Cardiac atrium fibroblast (primary cell): ENCODE measurements at places on chromosomes 16 and 17. TPM values are rescaled to one million over a fixed set of nuclear protein-coding genes. Genes with fewer than 3 reads are reported as not detected.

The CMTM1 gene
- 2.9 TPM in 1 of 2 replicates, not detected in the other for total RNA-seq

The SNX11 gene
- 8.3 and 11.8 TPM in 2 replicates for total RNA-seq

The CAMTA2 gene
- 17.5 and 21.7 TPM in 2 replicates for total RNA-seq

The SCN4A gene
- under 0.01 TPM in 1 of 2 replicates, not detected in the other for total RNA-seq

The PRSS36 gene
- not detected in 2 replicates for total RNA-seq

The TBC1D3D gene
- 0.18 and 0.97 TPM in 2 replicates for total RNA-seq

The EPX gene
- not detected in 2 replicates for total RNA-seq

The PRRT2 gene
- 0.16 TPM in 1 of 2 replicates, not detected in the other for total RNA-seq

The MYH8 gene
- total RNA-seq, result not detected in 2 replicates

The GRIN2C gene
- not detected in 2 replicates for total RNA-seq

The CD300H gene
- not detected in 2 replicates for total RNA-seq

The KRTAP2-3 gene
- not detected in 2 replicates for total RNA-seq

The TBC1D3H gene
- not detected in 2 replicates for total RNA-seq

The PRSS53 gene
- total RNA-seq, result 2.6 and 6.1 TPM in 2 replicates

The PRKCB gene
- not detected in 2 replicates for total RNA-seq

The ABCA10 gene
- 0.32 TPM in 1 of 2 replicates, not detected in the other for total RNA-seq

The EVI2A gene
- total RNA-seq, result 0.32 and 0.90 TPM in 2 replicates

The SLC5A11 gene
- not detected in 2 replicates for total RNA-seq

The TPSG1 gene
- not detected in 2 replicates for total RNA-seq

The TMEM92 gene
- not detected in 2 replicates for total RNA-seq

The MAPK7 gene
- total RNA-seq, result 19.3 and 28.5 TPM in 2 replicates

The AIPL1 gene
- not detected in 2 replicates for total RNA-seq

The DHRS7B gene
- 28.8 and 40.1 TPM in 2 replicates for total RNA-seq

The PIK3R6 gene
- not detected in 2 replicates for total RNA-seq

The SHBG gene
- total RNA-seq, result 1.6 TPM in 1 of 2 replicates, not detected in the other

The SYCE1L gene
- 8.6 TPM in 1 of 2 replicates, not detected in the other for total RNA-seq

The SALL1 gene
- total RNA-seq, result 1.3 and 2.0 TPM in 2 replicates

The PITPNM3 gene
- total RNA-seq, result 0.90 and 2.1 TPM in 2 replicates

The P2RX1 gene
- total RNA-seq, result 0.49 and 0.90 TPM in 2 replicates

The SNAI3 gene
- total RNA-seq, result 0.16 TPM in 1 of 2 replicates, not detected in the other

The CRHR1 gene
- not detected in 2 replicates for total RNA-seq

The HYDIN gene
- total RNA-seq, result 0.16 and 0.18 TPM in 2 replicates

The CUEDC1 gene
- total RNA-seq, result 31.1 and 33.0 TPM in 2 replicates
